ENCODE measurements at places on chromosomes 16 and 17. TPM values are rescaled to one million over a fixed set of nuclear protein-coding genes. Genes with fewer than 3 reads are reported as not detected.

Gene DPEP2NB
- total RNA-seq, result not detected

Gene SGSH
- total RNA-seq, result 12.1 TPM

Gene EIF5A
- total RNA-seq, result 450 TPM

Gene COG7
- total RNA-seq, result 25.1 TPM

Gene USH1G
- under 0.01 TPM for total RNA-seq

Gene TLE7
- total RNA-seq, result not detected

Gene FAM171A2
- total RNA-seq, result 1.8 TPM

Gene SLC52A1
- total RNA-seq, result 0.37 TPM
